Stimulated activated CD8-positive, alpha-beta memory T cell treated with anti-CD3 and anti-CD28 coated beads, Interleukin-4, amount 100 ng/mL, for 4 hours (primary cell): ENCODE measurements at places on chromosomes 7 and 10.

GRCh38 chr7:107751113-107751512 lies 7.2 kb downstream of the CBLL1 start:
- no peak for DNase-seq

GRCh38 chr10:86152354-86152753 lies 214.2 kb downstream of the GRID1 start:
- no peak for DNase-seq

- DNase-seq, result no peak
These were observed 4.5 kb upstream of the GRID1 start for GRCh38 chr10:86371116-86371515.

DNA sequence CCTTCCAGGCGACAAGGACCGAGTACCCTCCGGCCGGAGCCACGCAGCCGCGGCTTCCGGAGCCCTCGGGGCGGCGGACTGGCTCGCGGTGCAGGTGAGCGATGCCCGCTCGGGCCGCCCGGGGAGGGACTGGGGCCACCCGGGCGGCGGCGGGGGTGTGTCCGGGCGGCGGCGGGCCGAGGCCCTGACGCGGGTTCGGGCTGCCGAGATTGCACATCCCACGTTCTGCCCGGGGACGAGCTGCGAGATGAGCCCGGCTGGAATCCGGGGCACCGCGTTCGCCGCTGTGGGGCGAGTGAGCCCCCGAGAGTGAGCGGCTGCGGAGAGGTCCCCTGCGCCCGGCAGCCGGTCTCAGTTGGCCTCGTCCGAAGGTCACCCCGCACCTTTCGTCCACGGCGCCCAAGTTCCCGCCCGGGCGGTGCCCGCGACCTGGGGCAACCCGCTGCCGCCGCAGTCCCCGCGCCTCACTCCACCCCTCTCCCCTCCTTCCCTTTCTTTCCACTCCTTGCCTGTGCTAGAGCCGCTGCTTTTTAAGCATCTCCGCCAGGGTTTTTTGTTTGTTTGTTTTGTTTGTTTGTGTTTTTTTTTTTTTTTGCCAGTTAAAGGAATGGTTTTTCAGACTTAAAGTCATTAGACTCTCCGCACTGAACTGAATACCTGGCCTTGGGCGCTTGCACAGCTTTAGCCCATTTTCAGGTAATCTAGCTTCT lies 515 bp downstream of the RALA start:
- DNase-seq, result no peak

DNA sequence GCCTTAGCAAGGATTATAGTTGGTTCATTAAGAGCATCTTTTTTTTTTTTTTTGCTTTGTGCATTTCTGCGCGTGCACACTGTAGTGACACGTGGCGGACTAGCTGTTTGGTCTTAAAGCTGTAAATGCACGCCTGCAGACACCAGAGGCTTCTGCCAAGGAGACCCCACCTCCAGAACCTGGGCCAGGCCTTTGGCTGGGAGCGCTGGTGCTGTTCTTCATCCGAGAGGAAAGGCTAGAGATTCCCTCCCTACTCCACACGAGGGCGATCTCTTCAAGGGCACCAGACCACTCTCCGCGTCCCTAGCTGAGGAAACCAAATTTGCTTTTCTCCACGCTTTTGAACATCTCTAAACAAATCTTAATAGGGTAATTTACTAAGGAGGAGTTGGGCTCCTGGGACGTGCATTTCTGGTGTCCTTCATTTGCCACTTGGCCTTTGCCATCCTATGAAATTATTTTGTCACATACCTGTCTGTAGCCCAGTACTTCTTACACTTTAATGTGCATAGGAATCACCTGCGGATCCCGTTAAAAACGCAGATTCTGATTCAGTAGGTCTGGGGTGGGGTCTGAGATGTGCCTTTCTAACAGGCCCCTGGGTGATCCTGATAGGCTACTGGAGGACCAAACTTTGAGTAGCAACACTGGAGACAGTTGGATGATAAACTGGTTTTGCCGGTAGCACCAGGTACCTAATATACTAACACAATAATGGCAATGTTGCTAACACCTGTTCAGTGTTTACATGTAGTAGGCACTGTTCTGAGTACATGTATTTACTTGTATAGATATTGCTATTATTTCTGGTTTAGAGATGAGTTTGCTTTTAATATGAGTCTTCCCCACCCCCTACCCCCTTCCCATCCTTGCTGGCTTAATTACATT lies 1.3 kb upstream of the SLC26A5 start:
- DNase-seq, result no peak

DNA sequence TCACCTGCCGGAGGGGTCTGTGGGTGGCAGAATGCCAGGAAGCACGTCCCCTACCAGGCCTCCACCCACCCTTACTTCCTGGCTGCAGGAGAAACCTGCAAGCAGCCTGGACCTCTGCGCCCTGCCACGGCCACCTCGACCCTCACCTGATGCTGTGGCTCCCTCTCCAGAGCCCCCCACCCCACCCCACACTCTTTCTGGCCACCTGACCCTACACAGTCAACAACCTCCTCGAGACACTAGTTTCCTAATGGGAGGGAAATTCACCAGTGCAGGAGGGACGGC lies 91.3 kb downstream of the PRKAG2 start:
- no peak for DNase-seq

GRCh38 chr7:85290269-85290668 lies 103.4 kb upstream of the SEMA3D start:
- no peak for DNase-seq

DNA sequence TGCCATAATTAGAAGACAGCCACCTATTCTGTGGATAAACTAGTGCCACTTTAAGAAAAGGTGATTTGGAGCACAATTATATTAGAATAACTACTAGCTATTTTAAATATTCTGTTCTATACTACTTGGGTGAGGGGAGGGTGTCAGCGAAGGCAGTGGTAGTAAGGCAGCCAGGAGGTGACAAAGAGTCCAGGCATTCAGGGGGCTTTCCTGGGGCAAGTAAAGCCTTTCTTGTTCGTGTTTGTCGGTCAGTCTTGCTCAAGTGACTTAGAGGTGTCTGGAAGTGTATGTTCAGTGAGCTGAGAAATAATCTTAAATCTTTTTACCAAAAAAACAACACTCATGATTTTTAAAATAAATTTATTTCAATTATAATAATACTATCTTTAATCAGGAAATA lies 34.4 kb downstream of the ADD3 start:
- no peak for DNase-seq

GRCh38 chr10:83952314-83952713 lies 187.0 kb upstream of the GHITM start:
- no peak for DNase-seq

GRCh38 chr10:96850825-96851224 lies 18.7 kb downstream of the LCOR start:
- DNase-seq, result no peak

GRCh38 chr7:107668296-107668695 lies 7.7 kb downstream of the SLC26A4 start:
- DNase-seq, result no peak

GRCh38 chr7:43196379-43196778 lies 83.9 kb downstream of the HECW1 start:
- no peak for DNase-seq

DNA sequence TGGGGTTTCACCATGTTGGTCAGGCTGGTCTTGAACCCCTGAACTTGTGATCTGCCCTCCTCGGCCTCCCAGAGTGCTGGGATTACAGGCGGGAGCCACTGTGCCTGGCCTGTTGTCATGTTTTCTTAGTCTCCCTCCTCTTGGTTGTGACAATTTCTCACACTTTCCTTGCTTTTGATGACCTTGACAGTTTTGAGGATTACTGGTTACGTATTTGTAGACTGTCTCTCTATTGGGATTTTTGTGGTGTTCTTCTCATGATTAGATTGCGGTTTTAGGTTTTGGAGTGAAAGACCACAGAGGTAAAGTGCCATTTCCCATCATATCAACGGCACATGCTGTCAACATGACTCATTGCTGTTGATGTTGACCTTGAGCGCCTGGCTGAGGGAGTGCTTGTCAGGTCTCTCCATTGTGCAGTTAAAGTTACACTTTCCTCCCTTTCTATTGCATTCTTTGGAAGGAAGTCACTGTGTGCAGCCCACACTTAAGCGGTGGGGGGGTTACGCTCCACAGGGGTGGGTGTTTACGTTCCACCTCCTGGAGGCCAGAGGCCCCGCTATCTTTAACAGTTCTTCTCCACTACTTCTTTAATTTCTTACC lies 10.8 kb downstream of the NEURL1 start:
- peak; percentile 17 for DNase-seq

- DNase-seq, result no peak
These were observed 6.5 kb downstream of the BTBD16 start for GRCh38 chr10:122277526-122278136.

DNA sequence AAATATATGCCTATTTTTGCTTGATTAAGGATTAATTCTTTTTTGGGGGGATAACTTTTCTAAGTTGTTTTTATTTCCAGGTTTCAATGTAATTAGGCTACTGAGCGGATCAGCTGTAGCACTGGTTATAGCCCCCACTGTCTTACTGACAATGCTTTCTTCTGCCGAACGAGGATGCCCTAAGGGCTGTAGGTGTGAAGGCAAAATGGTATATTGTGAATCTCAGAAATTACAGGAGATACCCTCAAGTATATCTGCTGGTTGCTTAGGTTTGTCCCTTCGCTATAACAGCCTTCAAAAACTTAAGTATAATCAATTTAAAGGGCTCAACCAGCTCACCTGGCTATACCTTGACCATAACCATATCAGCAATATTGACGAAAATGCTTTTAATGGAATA lies 1.0 kb downstream of the LRRTM3 start:
- no peak for DNase-seq

- DNase-seq, result no peak
These were observed 13.2 kb downstream of the CWF19L1 start for GRCh38 chr10:100254191-100254590.

- DNase-seq, result no peak
These were observed 115.6 kb upstream of the RNF32 start for GRCh38 chr7:156524818-156525597.

DNA sequence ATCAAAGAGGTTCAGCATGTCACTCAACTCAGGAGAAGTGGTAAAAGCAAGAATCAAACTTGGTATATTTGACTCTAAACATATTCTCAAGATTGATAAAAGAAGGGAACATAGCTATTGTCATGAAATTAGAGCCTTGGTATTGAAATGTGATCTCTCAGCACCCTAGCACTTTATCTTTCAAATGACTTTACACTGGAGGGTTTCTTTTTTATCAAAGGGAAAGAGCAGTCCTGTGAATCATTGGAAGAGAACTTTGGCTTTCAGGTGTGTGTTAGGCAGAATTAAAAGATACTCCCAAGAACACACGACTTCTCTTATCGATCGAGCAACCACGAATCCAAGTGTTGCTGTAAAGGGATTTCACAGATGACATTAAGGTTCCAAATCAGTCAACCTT lies 54.4 kb downstream of the PTN start:
- DNase-seq, result no peak

- DNase-seq, result no peak
These were observed 50.9 kb downstream of the DCLRE1A start for GRCh38 chr10:113802997-113803396.

GRCh38 chr7:151799506-151799905 lies 77.4 kb downstream of the PRKAG2 start:
- DNase-seq, result no peak

- no peak for DNase-seq
These were observed 50.8 kb upstream of the ABLIM1 start for GRCh38 chr10:114708717-114709335.

DNA sequence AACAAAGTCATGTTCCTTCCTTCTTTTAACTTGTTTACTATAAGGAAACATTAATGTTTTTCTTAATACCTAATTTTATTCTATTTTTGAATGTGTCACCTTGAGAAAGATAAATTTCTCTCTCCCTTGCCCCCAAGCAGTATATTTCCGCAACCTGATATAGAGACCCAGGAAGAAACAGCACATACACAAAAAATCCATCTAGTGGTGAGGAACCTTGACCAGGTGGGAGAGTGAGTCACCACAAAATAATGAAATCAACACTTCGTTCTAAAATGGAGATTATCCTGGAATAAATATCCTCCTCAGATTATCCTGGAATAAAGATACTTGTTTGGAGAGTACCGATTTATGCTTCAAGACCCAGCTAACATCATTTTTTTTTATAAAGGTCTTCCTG lies 232.9 kb upstream of the PTN start:
- DNase-seq, result no peak

DNA sequence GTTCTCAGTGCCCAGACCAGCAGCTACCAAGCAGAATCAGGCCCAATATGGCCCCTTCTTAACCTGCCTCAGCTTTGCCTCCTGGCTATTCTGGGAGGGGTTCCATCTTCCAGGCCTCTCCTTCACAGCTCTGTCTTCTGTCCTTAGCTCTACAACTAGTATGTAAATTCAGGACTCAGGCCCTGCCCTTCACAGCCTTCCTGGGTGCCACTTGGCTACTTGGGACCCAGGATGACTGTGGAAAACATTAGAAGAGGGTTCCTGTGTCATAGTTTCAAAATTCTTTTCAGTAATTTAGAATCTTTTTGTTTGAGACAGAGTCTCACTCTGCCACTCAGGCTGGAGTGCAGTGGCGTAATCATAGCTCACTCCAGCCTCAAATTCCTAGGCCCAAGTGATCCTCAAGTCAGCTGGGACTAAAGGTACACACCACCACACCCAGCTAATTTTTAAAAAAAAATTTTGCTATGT lies 33.2 kb upstream of the PAPSS2 start:
- DNase-seq, result no peak

- DNase-seq, result no peak
These were observed 99.0 kb downstream of the RNF32 start for GRCh38 chr7:156739596-156739995.

GRCh38 chr7:55546814-55547213 lies 25.5 kb downstream of the VOPP1 start:
- DNase-seq, result no peak

DNA sequence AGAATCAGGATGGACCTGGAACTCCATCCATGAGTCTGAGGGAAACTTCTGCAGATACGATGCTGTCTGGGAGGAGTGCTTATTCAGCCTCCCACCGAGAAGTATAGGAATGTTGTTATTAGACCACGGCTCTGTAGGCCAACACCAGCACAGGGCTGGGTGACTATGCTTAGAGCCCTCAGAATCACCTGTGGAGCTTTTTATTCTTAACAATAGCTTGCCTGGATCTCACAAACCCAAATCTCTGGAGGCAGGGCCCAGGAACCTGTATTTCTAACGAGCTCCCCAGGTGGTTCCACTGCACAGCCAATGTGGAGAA lies 55.6 kb upstream of the ARID5B start:
- no peak for DNase-seq

DNA sequence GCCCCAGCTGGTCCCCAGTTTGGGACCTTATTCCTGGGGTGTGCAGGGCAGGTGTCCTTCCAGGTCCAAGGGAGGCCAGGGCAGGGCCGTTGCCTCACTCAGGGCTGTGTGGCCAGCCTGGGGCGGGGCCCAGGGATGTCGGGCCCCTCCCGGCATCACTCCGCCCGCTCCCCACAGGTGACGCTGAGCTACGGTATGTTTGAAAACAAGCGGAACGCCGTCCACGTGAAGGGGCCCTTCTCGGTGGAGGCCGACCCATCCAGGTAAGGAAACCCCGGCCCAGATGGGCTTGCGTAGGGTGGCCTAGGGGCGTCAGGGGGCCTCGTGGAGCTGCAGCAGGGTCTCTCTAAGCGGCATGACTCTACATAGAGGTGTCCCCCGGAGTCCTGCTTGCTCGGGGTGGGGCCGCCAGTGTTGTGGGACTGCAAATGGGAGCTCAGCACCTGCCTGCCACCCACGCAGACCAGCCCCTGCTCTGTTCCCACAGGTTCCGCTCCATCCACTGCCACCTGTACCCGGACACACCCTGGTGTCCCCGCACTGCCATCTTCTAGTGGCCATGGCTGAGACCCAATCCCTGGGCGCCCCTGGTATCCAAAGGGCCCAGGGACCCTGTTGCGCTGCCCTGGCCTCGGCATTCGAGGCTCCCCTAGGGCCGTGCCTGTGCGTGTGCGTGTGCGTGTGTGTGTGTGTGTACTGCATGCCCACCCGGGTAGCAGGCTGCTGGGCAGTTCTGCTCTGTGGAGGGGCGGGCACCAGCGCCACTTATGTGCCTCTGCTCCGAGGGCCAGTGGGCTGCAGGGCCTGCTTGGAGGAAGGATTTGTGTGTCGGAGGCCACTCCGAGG lies 7.3 kb downstream of the LFNG start:
- no peak for DNase-seq
